Activated T-helper 1 cell treated with anti-CD3 and anti-CD28 coated beads, Interleukin-2, amount 50 U/mL, for 16 hours (primary cell): ENCODE measurements at places on chromosomes 1 and 21.
A peak's percentile ranks its signal among the peaks of the same experiment; 100 is the strongest.

DNA sequence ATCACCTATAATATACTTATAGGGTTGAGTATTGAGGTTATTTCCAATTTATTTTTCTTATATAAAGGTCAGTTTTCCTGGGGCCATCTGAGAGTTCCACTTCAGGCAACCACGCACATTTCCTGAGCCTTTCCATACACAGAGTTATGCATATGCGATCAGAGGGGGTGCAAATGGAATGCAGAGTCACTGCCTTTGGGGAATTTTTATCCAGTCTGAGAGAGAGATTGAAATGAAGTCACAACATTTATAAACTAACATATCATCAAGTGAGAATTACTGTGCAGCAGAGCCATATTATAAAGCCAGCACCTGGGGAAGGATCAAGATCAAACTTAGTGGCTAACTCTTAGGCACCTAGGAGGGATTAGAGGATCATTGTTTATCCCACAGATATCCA lies 299.9 kb upstream of the PLXNA2 start:
- no peak for DNase-seq

- no peak for DNase-seq
These were observed 15.1 kb upstream of the ATP1A4 start for GRCh38 chr1:160136121-160136925.

GRCh38 chr1:151713044-151713443 lies 3.6 kb downstream of the CELF3 start:
- DNase-seq, result no peak

DNA sequence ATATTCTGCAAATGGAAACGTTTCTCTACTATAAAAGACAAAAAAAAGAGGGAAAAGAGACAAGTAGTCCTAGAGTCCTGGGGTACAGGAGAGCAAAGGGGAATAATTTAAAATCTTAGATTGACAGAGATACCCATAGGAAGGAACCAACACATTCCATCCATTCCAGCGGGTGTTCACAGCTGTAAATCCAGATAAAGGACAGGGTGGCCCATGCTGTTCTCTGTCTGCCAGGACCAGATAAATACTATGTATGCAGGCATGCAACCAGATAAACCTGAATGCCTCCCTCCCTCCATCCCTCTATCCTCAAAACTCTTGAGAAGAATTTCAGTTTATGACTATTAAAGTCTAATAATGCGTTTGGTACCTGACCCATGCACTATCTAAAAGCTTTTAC lies 131.8 kb downstream of the PTPN14 start:
- DNase-seq, result no peak

- DNase-seq, result no peak
These were observed 112.4 kb downstream of the POU2F1 start for GRCh38 chr1:167333124-167333523.

DNA sequence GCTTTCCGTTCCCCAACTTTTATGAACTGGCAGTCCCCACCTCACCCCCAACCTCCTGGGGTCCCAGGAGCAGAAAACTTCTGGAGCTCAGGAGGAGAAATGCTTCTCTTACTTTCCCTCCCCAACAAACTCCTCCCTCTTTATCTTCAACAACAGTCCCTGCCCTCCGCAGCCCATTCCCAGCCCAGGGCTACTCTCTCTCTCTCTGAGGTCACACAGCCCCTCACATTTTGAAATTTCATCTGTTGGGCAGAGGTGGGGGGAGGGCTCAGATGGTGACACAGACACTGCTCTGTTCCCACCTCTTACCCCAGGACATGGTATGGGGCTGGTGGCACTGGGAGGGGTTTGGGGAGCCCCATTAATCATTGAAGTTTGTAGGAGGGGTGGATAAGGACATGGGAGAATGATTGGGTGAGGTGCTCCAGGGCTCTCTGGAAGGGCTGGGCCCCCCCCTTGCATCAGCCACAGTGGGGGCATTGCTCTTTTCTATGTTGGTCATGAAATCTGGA lies 6.0 kb downstream of the PIK3CD start:
- no peak for DNase-seq

GRCh38 chr1:115564201-115564600 lies 77.6 kb upstream of the VANGL1 start:
- no peak for DNase-seq

GRCh38 chr1:107785496-107786202 lies 179.3 kb downstream of the VAV3 start:
- DNase-seq, result no peak

DNA sequence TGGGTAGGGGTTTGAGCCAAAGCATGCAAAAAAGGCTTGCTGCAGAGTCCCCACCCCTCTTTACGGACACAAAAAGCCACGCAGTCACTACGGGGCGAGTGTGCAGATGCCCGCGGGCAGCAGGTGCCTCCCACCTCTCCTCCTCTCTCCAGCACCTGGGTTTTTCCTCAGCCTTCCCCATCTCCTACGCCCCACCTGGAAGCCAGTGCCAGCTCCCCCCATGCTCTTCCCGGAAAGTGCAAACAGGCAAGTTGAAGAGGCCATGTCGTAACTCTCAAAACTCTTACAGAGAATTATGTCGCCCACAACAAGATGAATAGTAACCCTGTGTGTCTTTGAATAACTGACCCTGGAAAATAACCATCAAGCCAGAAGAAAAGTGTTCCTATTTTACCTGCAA lies 82.5 kb downstream of the PDE9A start:
- DNase-seq, result no peak

- no peak for DNase-seq
These were observed 8.7 kb downstream of the MRPS21 start for GRCh38 chr1:150302338-150302737.

- DNase-seq, result peak; percentile 53
These were observed at the start of gene RUSC1 for GRCh38 chr1:155320661-155321617. RUSC1 (plus strand) TSS chr1:155320894; CDS start chr1:155321774, 880 bp downstream.

DNA sequence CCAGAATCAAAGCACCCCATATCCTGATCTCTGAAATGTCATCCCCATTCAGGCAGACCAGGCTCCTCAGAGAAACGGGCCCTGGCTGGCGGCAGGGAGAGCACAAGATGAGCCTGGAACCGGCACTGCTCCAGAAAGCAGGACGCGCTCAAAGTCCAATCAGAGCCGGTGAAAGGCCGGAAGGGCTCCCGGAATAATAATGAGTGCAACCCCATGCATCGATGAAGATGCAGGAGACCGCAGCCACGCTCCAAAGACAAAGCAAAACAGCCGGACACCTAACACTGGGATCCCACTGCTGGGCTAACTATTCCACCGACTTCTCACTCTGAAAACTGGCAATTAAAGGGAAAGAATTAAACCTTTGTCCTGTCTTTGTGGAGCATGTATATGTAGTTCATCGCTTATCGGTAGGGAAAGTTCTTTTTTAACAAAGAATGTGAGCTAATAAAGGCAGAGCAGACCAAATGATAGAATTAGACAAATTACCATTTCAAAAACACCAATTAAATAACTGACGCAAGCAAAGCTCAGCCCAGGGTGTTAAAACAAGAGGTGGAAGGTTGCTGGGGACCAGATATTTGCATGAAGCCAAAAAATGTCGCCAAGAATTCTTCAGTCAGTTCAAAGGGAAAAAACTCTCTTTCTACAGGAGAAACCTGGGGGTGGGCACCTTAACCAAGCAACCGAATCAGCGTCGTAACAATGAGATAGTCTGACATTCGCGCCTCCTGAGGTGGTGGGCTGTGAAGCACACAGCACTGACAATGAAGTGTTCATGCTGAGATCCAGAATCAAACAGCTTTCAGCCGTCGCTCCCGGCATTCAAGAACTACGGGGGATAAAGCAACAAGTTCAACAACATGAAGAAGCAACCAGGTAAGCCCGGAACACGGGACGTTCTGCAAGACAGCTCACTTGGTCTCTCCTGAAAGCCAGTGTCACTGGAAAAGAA lies 95.2 kb downstream of the NPHP4 start:
- DNase-seq, result no peak

DNA sequence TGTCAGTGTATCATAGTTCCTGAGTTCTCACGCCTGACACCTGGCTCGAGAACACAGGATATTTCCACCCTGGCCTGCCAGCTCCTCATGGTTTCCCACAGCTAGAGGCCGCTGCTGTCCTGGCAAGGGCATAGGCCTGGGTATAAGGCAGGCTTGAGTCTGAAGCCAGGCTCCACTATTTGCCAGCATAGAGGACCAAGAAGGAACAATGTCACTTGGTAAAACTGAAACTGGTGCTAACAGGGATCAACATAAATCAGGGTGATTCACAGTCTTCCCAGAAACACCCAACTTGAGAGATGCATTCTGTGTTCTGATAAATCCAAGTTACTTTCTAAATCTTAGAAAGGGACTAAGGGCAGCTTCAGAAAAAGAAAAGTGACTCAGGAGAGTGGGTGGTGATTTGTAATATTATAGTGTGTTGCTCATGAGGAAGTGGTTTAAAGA lies 6.9 kb upstream of the S100A2 start:
- no peak for DNase-seq

DNA sequence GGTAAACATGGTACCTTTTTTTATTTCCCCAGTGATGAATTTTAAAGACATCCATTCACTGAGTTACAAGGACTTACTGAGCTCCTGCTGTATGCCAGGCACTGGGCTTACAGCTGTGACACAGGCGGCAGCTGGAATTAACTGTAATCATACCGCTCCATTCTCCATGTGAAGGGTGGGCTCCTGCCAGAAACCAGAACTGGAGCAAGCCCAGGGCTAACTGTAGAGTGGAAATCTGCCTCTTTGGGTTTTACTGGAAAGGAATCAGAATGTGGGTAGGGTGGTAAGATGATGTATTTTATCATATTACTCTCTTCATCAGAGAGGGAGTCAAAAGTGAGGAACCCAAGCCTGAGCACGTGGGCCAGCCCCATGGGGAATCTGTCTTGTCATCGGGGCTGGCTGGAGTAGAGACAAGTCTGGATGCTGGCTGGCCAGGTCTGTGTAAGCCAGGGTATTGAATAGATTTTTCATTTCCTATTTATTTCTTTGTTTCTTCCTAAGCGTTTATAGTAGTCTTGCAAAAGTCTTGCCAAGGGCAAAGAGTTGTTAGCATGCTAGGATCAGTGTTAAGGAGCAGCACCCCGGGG lies 21.5 kb downstream of the FGGY start:
- DNase-seq, result no peak

DNA sequence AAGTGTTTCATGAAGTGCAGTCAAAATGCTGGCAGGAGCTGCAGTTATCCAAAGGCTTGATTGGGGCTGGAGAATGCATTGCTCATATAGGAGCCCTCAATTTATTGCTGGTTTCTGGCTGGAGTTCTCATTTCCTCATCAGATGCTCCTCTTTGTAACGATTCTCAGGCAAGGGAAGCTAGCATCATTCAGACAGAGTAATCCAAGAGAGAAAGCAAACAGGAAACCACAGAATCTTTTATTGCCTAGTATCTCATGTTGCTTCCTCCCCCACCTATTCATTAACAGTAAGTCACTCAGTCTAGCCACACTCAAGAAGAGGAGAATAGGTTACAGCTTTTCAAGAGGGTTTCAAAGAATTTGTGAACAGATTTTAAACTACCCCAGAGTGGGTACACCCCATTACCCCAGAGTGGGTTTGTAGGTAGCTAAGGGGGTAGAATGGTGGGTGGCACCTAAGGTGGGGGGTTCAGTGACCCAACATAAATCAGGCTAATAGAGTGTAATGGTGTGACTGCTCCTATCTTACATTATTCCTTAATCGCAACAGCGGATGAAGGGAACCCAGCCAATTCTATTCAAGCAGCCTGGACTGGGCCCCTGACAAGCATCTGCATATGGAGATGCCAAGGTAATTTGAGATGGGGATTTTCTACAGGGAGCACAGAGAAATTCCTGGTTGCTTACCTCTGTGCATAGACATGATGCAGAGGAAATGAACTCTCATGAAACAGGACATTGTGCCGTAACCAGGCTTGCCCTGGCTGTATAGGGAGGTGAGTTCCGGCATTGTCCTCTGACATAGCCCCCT lies 67.1 kb downstream of the KCNJ15 start:
- DNase-seq, result no peak

DNA sequence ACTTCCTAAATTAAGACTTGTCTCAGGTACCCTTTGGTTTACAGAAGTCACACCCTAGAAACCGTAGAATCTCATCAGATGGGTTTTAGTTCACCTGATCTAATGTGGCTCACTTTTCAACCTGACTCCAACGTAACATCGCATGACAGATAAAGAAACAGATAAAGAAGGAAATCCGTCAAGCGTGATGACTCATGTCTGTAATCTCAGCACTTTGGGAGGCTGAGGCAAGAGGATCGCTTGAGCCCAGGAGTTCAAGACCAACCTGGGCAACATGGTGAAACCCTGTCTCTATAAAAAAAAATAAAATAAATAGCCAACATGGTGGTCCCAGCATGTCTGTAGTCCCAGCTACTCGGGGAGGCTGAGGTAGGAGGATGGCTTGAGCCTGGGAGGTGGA lies 97.3 kb downstream of the SPSB1 start:
- DNase-seq, result no peak

DNA sequence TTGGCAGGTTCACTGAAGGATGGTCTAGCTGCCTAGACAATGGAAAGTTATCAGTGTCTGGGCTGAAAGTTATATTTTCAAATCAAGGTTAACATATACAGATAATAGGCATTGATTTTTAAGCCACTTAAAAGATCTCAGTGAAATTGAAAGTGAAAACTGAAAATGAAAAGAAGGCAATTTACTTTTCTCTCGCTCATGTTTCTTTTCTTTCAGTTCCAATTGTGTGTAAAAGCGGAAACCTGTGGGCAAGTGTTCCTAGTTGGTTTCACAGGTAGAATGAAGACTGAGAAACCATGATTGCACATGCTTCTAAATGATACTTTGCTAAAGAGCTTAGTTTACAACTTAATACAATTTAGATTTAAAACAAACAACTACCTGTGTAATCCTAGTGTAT lies 383.7 kb downstream of the ZP4 start:
- DNase-seq, result no peak

- DNase-seq, result no peak
These were observed 30.7 kb upstream of the RRP15 start for GRCh38 chr1:218254296-218254946.

GRCh38 chr1:226449823-226450222 lies 41.9 kb upstream of the PARP1 start:
- no peak for DNase-seq
